GM13976 (cell line): ENCODE measurements at places on chromosomes 3 and 15.
A peak's percentile ranks its signal among the peaks of the same experiment; 100 is the strongest.

DNA sequence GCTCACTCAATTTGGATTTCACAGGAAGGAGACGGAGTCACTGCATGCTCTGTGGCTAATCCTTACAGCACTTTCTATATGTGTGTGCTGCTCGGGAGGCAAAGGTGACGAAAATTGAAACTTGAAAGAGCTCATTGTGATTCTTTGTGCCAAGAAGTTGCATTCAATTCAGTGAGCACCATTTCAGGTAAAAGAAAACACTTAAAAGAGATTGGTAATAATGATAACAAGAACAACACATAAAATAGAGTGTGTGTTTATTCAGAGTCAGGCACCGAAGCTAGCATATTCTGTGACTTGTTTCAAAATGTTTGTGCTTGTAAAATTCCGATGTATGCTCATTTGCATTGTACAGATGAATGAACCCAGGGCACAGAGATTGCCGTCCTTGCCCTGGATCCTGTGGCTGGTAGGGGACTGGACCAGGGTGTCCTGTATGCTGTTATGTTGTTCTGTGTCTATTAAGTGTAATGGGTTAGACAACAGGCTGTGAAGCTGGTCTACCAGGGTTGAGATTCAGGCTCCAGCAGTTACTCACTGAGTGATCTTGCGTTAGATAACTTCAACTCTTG is 193.3 kb upstream of the PROK2 start:
- peak; percentile 53 for DNase-seq

DNA sequence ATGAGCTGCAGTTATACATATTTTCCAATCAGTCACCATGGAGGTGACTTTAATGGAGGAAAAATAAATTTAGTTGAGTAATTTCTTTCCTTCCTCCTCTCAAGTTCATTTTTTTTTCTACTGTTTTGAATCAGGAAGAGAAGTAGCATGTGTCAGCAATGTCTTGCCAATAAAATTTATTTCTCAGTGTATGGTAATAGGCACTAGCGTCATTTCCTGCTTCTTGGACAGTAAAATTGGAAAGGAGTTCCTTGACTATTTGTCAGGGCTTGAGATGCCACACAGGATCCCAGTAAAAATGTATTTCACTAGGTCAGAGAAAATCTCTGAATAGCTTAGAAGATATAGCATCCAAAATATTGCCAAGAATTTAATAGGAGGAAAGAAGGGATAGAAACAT is 605.9 kb downstream of the ROBO1 start:
- DNase-seq, result no peak

DNA sequence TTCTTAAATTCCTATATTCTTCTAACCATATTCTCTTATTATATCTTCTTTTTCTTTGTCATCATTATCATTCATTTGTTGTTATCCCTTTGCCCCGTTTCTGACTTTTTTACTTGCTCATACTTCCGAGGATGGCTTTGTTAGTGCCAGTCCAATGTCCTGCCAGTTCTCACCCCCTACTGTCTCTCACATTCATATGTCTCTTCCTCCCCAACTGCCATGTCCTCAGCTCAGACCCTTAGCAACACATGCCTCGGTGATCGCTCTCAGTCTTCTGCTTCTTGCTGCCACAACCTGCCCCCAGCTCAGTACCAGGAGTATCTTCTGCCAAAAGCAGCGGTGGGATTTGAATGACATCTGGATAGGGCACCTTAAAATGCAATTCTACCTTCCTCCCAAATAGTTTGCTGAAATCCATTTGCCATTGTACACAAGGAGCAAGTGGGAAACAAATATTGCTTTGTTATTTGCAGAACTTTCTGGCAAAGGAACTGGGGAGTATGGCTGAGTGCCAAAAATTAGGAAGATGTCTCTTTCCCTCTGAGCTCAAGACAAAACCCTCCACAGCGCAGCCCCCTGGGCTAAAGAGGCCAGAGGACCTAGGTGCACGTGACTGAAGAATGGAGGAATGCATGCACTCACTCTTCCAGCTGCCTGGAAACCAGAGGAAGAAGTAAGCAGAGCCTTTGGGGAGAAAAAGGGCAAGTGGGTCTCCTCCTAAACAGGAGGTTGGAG is 57.7 kb upstream of the CTNNB1 start:
- DNase-seq, result no peak

DNA sequence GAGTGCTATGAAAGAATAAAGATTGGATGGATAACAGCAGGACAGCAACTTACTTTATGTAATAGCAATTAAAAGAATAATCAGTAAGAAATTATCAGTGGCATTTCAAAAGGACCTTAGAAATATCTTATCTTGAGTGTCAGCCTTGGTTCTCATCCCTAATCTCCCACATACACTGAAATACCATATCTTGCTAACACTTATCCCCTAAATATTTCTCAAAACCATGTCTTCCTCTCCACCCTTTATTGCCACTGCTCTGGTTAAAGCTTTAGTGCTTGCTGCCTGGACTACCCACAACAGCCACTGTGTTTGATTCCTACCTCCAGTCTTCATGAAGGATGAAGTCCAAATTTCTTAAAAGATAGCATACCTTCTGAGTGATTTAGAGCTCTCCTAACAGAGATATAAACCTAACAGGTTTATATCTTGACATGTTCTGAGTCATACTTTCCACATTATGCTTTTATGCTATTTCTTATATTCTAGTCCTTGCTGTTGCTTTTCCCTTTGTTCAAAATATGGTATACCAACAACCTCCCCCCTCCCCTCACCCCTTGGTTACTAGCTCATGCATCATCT is 202.8 kb downstream of the RSRC1 start:
- DNase-seq, result no peak

DNA sequence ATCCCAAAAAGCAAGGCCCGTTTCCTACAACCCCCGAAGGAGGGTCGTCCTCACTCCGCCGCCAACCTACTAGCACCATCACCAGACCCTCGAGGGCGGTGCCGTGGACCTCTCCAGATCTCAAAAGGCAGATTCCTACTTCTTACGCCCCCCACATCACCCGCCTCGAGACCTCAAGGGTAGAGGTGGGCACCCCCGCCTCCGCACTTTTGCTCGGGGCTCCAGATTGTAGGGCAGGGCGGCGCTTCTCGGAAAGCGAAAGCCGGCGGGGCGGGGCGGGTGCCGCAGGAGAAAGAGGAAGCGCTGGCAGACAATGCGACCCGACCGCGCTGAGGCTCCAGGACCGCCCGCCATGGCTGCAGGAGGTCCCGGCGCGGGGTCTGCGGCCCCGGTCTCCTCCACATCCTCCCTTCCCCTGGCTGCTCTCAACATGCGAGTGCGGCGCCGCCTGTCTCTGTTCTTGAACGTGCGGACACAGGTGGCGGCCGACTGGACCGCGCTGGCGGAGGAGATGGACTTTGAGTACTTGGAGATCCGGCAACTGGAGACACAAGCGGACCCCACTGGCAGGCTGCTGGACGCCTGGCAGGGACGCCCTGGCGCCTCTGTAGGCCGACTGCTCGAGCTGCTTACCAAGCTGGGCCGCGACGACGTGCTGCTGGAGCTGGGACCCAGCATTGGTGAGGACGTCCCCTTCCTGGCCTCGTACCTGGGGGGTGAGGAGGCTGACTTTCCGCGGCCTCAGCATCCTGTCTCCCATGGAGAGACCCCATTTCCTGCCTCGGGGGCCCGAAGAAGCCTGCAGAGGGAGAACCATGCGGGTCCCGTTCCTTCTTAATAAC is at the start of gene MYD88:
Gene MYD88 (plus strand): TSS at position 313 of the 842 bp plus-strand sequence. CDS start 40 bp downstream, at position 353.
- DNase-seq, result peak; percentile 87

GRCh38 chr3:147361454-147362420 is 44.6 kb downstream of the ZIC4 start:
- DNase-seq, result peak; percentile 56

DNA sequence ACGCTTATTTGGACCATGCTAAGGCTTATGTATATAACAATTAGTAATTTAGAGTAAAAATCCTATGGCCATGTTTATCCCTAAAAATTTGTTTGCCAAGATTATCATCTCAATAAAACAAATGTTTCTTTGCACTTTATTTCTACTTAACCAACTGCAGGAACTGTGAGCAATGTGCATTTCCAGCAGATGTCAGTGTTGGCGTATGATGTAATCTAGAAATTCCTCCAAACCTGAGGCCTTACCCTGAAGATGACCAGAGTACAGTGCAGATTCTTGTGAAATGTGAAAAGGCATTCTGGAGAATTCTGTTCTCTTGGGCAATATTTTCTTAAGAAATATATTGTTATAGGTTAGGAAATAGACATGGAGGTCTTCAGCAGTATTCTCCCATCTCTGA is 205.9 kb downstream of the MBNL1 start:
- DNase-seq, result peak; percentile 40

- no peak for DNase-seq
Observed at GRCh38 chr3:71681224-71681668, 44.0 kb downstream of the EIF4E3 start.

DNA sequence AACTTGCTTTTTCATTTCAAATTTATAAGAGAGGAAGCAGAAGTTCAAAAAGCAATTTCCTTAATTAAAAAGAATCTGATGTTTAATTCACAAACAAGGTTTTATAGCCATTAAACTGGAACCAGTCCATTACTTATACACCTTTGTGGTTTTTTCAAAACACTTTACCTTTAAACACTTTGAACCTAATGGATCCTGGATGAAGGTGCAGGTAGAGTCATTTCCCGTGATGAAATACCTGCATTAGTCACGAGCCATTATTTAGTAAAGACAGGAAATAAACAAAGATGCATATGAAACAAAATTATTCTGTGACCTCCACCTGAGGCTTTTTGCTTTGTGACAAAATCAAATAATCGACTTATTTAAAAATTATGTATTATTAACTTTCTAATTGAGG is 341.7 kb upstream of the UBE2E2 start:
- DNase-seq, result no peak

- no peak for DNase-seq
Observed at GRCh38 chr15:40087068-40087810, 21.4 kb downstream of the BMF start.

GRCh38 chr3:14077310-14077709 is 47.4 kb downstream of the CHCHD4 start:
- no peak for DNase-seq

GRCh38 chr3:18252578-18252977 is 172.6 kb downstream of the SATB1 start:
- DNase-seq, result no peak

DNA sequence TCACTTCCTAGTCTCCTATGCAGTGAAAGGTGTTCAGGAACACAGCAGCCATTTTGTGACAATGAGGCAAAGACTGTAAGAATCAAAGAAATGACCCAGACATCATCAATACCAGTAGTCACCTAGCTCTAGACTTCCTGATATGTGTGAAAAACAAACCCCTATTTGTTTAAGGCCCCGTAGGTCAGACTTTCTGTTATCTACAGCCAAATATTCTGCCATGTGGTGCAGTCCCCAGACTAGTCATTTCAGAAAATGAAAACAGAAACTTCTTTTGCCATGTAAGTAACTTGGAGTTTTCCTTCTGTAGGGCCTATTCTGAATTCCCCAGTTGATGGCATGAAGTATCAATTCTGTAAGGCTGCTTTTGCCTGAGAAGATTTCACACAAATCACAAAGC is 181.7 kb upstream of the SNTN start:
- DNase-seq, result no peak

DNA sequence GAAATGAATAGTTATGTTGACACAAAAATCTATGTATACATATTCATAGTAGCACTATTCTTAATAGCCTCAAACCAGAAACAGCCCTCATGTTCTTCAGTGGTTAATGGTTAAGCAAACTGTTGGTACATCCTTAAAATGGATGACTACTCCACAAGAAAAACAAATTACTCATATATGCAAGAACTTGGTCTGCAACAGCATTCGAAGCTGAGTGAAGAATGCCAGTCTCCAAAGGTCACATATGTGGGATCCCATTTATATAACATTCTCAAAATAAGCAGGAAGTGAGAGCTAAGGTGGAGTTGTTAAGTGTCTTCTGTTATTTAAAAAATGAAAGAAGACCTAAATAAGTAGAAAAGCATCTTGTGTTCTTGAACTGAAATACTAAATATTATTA is 365.7 kb downstream of the GABRG3 start:
- DNase-seq, result no peak

DNA sequence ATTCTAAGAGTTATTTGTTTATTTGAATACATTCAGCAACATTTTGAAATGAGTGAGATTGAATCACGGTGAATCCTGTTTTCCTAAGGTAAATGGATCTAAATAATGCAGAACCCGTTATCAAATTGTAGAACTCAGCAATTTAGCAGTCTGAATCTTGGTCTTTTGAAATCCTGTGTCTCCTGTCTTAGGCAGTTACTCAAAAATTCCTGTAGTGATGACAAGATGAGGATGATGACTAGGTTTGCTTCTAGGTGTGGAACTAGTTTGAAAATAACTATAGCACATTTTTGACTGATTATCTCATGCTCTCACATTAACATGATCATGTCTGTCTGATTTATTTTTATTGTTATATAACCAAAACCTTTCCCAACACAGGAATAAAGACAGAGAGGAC is 115.0 kb downstream of the RAP2B start:
- no peak for DNase-seq

GRCh38 chr3:194382892-194383223 is 13.3 kb upstream of the LRRC15 start:
- no peak for DNase-seq
